CD8-positive, alpha-beta memory T cell (primary cell): ENCODE measurements at places on chromosomes 11 and 22. TPM values are rescaled to one million over a fixed set of nuclear protein-coding genes. Genes with fewer than 3 reads are reported as not detected.

DNA sequence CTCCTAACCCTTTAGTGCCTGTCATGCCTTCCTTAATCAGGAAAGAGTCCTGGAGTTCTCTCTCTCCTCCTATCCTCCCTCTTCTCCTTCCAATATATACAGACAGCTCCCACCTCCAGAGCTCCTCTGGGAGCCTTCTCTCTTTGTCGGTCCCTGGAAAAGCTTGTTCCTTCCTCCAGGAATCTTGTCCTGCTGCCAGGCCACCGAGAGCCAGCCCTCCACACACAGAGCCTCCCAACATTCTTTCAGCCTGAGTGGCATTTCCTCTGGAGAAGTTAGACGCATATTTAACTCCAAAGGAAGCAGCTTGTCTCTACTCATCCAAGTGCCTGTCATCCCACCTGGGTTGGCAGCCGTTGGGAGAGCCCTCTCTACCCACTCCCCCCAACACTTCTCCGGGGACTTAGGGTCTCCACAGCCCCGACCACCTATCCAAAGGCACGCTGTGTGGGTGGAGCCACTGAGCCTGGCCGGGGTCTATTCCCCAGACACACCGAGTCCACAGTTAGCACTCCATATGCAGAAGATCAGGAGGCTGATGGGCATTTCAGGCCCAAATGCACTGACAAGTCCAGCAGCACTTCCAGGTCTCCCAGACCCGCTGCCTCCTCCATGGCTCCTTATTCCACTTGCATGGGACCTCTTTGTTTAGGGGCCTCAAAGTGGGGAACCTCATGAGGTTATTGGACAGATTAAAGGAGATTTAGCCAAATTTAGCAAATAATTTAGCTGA lies 31.1 kb downstream of the DKK3 start:
- H3K27ac ChIP-seq: no peak overlapping the region
- H3K4me1 ChIP-seq: no peaks in the 10 kb centered on the region
- no peak for DNase-seq

- no peak for DNase-seq
- H3K36me3 ChIP-seq: no peaks in the 10 kb centered on the region
- H3K27ac ChIP-seq: no peak overlapping the region
- no peaks in the 10 kb centered on the region for H3K27me3 ChIP-seq
- no peaks in the 10 kb centered on the region for H3K4me1 ChIP-seq
Measured at GRCh38 chr11:17744151-17744940, 9.8 kb downstream of the KCNC1 start.

- no peaks in the 10 kb centered on the region for H3K4me1 ChIP-seq
- no peaks in the 10 kb centered on the region for H3K27me3 ChIP-seq
- no peaks in the 10 kb centered on the region for H3K36me3 ChIP-seq
- DNase-seq: no peak
- no peak overlapping the region for H3K27ac ChIP-seq
Measured at GRCh38 chr11:10118865-10119264, 175.2 kb downstream of the SBF2 start.

GRCh38 chr22:35148381-35148780 lies 82.4 kb downstream of the ISX start:
- H3K27ac ChIP-seq: no peak overlapping the region
- DNase-seq: no peak
- H3K27me3 ChIP-seq: no peaks in the 10 kb centered on the region
- H3K4me3 ChIP-seq: no peak overlapping the region
- no peaks in the 10 kb centered on the region for H3K36me3 ChIP-seq

Gene KCNJ5
- 0.04 TPM for total RNA-seq
